ENCODE measurements at places on chromosomes 16 and 17.

DNA sequence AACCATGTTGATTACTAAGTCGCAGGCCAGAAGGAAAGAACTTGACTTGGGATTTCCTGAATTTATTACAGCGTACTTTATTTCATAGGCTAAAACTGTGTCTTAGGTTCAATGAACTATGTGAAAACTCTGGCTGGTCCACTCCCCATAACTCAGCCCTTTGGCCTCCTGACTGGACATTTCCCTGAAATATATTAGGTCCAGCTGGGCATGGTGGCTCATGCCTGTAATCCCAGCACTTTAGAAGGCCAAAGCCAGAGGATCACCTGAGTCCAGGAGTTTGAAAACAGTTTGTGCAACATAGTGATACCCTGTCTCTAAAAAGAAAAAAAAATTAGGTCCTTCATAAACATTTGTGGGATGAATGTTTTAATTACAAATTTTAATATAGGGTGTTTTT, 97.0 kb downstream of the CYLD start:
- peak; percentile 3 for DNase-seq

DNA sequence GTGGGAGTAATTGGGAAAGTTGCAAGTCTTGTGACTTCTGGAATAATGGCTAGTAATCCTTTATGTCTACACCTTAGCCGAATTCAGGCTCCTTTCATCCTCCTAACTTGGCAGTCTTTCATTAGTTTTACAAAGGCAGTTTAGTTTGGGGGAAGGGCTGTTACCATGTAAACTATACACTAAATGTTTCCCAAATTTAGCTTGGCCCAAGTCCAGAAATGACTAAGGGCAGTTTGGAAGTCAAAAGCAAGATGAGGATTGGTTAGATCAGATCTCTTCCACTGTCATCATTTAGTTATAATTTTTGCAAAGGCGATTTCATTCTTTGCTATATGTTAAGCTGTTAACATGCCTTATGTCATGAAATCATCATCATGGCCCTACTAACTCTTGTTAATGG, 115.4 kb upstream of the CACNG3 start:
- no peak for DNase-seq

DNA sequence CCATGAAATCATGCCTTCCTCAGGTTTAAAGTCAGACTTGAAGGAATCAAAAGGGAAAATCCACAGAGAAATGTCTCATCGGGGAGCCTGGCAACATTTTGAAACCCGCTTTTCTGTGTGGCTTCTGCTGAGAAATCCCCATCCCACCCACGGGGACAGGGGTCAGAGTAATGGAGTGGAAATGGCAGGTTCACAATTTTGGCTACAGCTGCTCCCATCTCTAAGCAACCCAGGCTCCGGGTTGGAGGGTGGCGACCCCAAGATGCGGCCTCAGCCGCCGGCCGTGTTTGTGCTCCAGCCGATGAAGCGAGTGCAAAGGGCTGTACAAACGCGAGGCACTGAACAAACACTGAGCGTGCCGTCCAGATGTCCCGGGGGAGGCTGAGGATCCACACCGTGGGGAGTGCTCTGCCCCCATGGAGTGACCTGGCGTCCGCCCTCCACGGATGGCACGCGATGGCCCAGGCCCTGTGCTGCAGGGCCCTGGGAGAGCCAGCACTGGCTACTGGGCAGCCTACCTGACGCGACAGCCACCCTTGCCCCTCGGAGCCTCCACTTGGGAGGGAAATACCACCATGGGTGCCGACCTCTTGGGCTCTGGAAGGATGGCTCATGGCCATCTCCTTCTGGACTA, 22.2 kb downstream of the SLC43A2 start:
- DNase-seq, result no peak

GRCh38 chr16:83762141-83762991, 45.4 kb upstream of the HSBP1 start:
- DNase-seq, result no peak

- DNase-seq, result no peak
These were observed 5.5 kb downstream of the TMEM132E start for GRCh38 chr17:34584805-34585416.

- peak; percentile 41 for DNase-seq
These were observed 4.8 kb downstream of the GFAP start for GRCh38 chr17:44910231-44911106.

GRCh38 chr17:6099492-6099891, 29.3 kb downstream of the WSCD1 start:
- DNase-seq, result no peak

DNA sequence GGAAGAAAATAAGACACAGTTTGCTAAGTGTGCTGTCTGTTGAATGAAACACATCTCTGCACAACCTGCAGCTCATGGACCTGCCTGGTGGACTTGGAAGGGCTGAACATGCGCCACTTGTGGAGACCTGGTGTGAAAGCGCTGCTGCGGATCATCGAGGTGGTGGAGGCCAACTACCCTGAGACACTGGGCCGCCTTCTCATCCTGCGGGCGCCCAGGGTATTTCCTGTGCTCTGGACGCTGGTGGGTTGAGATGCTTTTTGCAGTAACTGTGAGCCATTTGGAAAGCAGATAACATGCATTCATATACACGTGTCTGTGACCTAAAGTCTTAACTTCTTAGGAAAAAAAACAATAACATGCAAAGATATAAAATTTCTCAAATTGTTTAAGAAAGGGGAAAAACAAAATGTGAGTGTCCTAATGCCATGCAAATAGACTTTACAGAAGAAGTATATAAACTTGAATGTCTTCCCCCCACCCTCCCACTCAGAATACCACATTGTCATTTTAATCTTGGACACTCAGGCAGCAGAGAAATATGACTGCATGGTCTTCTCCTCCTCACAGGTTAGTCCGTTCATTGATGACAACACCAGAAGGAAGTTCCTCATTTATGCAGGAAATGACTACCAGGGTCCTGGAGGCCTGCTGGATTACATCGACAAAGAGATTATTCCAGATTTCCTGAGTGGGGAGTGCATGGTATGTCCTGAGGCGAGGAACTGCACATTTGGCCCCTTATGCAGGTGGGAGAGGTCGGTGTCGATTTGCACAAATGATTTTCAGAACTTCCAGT, 65.6 kb downstream of the SEC14L1 start:
- no peak for DNase-seq

GRCh38 chr16:17204644-17205043, 266.1 kb downstream of the XYLT1 start:
- DNase-seq, result no peak

- DNase-seq, result no peak
These were observed 5.4 kb upstream of the CEP295NL start for GRCh38 chr17:78908426-78908825.

DNA sequence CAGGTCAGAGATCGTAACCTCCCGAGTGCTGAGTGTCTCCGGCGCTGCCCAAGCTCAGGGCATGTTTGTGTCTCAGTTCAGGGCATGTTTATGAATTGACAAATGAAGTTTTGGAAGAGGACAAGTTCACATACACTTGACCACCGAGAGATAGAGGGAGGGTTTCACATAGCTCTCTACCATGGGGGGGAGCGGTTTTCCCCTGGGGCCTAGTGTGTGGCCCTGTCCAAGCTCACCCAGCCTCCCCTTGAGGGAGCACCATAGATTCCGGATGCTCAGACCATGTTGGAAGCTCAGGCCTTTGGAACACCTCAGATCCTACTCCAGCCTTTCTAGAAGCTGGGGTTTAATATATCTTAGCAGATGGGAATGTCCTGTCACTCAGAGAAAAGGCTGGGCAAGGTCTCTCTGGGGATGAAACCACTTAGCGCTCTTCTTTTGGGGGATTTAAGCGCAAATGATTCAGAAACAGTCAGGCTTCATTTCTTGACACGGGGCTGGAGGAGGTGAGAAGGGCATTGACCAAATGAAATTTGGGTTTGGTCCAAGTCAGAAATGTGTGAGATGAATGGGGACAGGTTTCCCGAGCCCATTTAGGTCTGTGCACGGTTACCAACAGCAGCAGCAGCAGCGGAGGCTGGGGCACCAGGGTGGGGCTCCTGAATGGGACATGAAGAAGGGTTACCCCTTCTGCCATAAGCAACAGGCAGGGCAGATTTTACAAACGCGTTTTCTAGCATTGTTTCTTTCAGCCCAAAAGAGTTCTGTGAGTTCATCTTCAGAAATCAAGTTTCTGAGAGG, 96.6 kb downstream of the METRNL start:
- DNase-seq, result peak; percentile 43

DNA sequence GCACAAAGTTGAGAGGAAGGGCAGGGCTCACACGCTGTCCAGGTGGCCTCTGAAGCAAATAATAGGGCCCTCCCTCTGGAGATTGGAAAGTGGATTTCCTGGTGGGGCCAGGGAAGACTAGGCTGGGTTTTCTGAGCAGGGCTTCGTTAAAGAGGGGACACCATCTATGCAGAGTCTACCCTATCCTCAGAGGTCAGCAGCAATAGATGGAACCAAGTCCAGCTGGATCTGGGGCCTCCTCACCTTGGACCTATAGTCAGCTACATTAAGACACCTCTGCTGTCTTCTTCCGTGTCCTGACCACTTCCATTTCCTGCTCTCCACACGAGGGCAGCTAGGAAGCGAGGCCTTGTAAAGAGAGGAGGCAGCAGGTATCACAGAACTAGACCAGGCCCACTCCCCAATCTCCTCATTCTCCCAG, 14.7 kb upstream of the ST6GALNAC1 start:
- no peak for DNase-seq

GRCh38 chr16:55734665-55735064, 78.9 kb downstream of the SLC6A2 start:
- no peak for DNase-seq

GRCh38 chr16:57690782-57691471, 3.7 kb upstream of the DRC7 start:
- DNase-seq, result no peak

DNA sequence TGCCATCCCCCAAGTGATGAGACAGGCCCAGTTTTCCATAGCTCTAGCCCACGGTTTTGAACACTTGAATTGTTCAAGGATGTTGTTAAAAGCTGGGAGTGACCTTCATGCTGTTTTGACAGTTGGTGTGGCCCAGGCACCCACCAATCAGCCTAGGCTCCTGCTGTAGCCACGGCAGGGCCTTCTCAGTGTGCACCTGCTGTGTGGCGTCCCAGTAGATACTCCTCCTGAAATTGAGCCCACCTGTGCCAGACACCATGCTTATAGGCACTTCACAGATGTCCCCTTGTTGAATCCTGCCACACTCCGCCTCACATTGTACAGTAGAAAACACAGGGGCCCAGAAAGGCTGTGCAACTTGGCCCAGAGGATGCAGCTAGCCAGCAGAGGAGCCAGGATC, 86.4 kb downstream of the SOCS1 start:
- no peak for DNase-seq

DNA sequence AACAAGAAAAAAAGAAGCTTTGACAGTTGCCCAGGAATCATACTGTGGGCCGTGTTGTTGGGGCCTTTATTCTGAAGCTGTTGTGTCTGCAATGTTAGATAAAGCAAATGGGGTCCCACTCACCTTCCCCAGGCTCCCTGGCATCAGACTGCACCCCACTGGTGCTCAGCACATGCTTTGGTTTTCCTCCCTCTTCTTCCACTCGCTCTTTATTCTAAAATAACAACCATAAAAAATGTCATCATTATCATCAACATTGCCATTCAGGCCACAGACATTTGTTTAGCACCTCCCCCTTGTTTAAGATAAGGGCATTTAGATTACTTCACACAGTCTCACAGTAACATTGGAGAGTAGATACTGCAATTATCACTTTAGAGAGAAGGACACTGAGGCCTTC, 8.2 kb downstream of the MYLK3 start:
- DNase-seq, result no peak

DNA sequence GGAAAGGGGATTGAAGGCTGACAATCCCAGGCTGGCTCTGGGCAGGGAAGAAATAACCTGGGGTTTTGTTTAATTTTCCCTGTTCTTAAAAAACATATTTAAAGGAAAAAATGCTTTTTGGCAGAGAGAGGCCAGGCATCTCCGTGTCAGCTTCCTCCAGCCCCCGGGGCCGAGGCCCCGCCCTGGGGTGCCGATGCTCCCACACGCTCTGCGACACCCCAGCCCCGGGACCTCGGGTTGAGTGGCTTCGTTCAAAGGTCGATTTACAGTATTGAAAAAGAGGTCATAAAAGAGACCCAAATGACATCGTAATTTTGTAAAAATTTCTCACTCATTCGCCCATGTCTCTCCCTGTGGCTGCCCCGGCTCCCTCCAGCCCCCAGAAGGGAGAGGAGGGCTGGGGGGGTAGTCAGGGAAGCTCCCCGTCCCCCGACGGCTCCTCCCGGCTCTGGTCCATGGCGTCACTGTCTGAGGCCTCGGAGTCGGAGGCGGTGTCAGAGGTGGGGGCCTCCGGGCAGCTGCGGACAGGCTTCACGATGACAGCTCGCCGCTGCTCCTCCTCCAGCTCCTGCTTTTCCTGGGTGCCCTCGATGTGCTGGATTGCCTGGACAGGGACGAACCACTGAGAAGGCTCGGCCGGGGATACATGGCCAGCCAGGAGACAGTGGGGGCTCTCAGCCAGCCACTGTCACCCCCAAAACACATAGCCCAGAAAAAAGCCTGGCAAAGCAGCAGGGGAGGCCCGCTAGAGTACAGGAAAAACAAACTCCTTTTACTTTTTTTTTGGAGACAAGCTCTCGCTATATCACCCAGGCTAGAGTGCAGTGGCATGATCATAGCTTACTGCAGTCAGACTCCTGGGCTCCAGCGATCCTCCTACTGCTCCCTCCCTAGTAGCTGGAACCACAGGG, 14.9 kb downstream of the TFAP4 start:
- no peak for DNase-seq
